ENCODE measurements at places on chromosomes 16 and 17.

DNA sequence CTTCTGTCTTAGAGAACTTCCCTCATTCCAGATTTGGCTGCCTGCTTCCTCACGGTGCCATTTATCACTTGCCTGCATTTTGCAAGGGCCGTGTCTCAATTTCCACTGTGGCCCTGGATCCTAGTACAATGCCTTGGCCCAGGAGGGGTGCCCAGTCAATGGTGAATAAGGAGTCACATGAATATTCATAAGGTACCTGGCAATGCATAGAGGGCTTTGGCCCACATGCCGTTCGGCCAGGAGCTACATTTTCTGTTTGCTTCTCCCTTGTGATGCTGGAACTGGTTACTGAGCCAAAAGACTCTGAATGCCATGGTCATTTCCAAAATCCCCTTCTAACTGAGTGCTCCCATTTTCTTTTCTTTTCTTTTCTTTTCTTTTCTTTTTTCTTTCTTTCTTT is 4.8 kb upstream of the PIRT start:
- no peak for DNase-seq

DNA sequence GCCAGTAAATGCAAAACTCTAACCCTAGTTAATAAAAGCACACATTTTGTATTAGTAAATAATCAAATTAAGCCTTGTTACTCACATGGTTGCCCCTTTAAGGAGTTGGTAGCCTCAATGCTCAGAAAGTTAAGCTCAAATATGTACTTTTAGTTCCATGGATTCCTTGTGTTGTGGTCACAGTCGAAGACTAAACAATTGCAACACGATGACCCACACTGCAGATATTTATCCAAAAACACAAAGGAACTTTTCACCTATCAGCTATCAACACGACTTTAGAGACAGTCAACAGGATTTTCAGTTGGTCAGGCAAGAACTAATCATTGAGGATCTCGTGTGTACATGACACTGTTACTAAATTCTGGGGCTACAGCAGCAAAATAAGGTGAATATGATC is 47.4 kb upstream of the NUDT7 start:
- DNase-seq = no peak

DNA sequence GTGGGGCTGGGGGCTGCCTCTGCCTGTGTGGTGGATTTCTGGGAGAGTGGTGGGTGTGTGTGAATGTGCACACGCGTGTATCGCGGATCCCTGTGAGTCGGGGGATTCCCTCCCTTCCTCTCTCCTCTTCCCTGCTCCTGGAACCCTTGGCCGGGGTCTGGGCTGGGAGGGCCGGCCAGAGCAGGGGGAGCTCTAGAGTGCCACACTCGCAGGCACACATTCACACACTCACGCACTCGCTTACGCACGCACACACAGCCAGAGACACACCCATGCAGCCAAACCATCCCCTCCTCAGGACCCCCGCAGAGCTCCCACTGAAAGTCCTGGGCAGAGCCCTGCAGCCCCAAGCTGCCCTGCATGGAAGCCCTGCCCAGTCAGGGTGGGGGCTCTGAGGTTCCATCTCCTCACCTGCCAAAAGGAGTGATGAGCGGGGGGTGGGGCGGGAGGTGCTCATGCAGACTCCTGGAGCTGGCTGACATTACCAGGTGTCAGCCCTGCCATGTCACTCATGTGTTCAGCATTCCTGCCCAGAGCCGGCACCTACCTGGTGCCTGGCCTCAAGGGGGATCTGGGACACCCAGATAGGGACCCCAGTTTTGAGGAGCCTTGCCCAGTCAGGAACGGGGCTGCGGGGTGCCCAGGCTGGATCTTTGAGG is 1.9 kb downstream of the NECAB2 start:
- no peak for DNase-seq

GRCh38 chr17:5683241-5683640 is 98.9 kb upstream of the NLRP1 start:
- no peak for DNase-seq

- DNase-seq = no peak
Measured at GRCh38 chr16:29231244-29231643, 175.3 kb downstream of the NPIPB11 start.

GRCh38 chr17:7034955-7035590 is 742 bp upstream of the SLC16A13 start:
- DNase-seq = no peak

- DNase-seq = no peak
Measured at GRCh38 chr16:79849119-79849518, 248.6 kb upstream of the MAF start.

GRCh38 chr17:57422574-57423164 is 166.3 kb downstream of the MSI2 start:
- no peak for DNase-seq

DNA sequence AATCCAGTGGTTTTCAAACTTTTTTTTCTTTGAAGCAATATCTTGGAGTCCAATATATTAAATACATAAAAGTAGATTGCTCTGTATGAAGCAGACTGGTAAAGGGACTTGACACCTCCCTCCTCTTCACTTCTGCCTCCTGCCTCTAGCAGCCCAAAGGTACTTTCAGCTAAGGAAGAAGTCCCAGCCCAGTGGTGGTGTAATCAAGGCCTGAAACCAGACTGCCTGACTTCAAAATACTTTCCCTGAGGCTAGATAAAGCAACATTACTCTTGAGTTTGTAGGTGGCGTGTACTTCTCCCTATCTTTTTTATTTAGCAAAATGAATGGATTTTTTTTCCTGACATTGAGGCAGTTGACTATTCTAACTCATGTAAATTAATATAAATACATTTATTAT is 122.4 kb upstream of the TMEM97 start:
- DNase-seq = no peak

- no peak for DNase-seq
Measured at GRCh38 chr16:70778901-70779309, 22.1 kb downstream of the VAC14 start.

DNA sequence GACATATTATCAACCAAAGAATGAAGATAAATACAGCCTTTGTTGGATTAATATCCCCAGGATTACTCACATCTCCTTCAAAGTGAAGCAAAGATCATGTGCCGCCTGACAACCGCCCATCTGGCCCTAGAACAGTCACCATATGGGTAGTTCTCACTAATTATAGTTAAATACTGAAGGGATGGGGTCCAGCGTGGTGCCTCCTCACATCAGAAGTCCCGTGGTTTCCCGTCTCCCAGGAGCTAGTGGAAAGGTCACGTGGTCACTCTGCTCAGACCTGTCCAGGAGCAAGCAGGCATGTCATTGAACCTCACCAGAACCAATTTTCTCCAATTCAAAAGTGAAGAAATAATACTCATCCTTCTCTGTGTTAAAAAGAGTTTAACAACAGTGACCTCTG is 434.5 kb downstream of the SHISA9 start:
- no peak for DNase-seq

GRCh38 chr16:17451843-17452242 is 18.9 kb downstream of the XYLT1 start:
- DNase-seq = no peak

DNA sequence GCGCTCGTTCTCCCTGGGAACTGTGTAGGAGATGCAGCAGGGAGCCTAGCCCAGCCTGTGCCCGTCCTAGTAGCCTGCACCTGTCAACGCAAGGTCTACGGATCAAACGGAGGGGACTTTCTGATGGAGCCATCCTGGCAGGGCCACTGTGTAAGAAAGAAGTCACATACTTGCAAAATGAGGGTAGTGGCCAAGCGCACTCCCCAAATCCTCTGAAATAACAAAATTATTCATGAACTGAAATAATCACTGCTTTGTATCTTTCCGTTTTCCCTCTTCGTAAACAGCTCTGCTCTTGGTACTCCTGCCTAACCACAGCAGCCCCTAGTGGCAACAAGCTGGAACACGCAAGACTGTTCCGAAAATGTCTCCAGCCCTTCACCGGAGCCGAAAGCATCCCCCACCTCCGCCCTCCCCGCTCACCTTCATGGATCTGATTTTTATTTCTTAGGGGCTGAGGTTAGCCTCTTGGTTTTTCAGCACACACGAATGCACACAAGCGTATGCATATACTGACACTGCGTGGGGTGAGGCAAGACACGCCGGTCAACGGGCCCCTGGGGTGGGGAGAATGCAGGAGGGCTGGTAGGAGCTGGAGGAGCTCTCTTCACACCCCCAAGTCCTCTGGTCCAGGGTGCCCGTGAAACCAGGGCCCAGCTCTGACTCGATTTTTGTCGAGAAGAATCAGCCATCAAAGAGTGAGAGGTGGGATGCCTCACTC is 100.8 kb downstream of the ABCC12 start:
- DNase-seq = peak; percentile 26

GRCh38 chr16:4404247-4404966 is 12.0 kb downstream of the CORO7 start:
- no peak for DNase-seq

- no peak for DNase-seq
Measured at GRCh38 chr16:51592535-51593300, 441.6 kb upstream of the SALL1 start.

DNA sequence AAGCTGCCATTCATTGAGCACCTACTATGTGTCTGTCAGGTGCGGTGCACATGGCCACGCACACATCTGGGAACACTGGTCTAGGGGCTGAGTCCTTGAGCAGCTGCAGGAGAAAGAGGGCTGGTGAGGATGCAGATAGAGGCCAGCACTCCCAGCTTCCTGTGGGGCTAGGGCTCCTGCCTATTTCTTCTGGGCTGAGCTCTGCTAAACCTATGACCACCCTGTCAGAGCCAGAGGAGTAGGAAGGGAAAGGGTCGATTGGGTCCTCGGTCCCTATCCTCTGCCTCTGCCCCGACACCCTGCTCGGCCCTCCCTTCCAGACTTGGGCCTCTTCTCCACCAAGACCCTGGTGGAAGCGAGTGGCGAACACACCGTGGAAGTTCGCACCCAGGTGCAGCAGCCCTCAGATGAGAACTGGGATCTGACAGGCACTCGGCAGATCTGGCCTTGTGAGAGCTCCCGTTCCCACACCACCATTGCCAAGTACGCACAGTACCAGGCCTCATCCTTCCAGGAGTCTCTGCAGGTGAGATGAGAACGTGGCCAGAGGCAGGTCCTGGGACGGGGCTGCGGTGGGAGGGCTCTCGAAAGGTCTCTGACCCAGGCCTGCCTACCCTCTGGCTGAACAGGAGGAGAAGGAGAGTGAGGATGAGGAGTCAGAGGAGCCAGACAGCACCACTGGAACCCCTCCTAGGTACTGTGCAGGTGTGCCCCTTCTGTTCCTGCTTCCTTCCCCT is 4.0 kb upstream of the TMEM88 start:
- peak; percentile 15 for DNase-seq

- peak; percentile 74 for DNase-seq
Measured at GRCh38 chr16:55257966-55258613, 65.9 kb upstream of the IRX6 start.

DNA sequence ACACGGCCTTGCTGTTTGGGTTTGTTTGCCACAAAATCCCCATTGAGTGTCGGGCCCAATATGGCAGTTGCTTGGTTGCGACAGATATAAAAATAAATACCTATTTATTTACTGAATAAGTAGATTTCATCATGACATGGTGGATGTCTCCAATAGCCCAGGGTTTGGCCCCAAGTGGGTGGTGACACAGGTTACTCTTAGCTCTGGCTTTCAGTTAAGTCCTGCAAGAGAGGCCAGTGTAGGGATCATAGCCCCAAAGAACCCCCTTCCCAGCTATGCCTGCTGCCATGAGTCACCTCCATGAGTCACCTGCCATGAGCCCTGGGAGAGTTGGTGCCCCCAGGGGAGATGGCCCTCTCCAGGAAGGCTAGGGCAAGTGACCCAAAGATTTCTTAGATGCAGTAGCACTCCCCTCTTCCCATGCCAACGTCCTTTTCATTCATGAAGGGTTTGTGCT is 78.7 kb upstream of the LGALS9 start:
- DNase-seq = no peak

DNA sequence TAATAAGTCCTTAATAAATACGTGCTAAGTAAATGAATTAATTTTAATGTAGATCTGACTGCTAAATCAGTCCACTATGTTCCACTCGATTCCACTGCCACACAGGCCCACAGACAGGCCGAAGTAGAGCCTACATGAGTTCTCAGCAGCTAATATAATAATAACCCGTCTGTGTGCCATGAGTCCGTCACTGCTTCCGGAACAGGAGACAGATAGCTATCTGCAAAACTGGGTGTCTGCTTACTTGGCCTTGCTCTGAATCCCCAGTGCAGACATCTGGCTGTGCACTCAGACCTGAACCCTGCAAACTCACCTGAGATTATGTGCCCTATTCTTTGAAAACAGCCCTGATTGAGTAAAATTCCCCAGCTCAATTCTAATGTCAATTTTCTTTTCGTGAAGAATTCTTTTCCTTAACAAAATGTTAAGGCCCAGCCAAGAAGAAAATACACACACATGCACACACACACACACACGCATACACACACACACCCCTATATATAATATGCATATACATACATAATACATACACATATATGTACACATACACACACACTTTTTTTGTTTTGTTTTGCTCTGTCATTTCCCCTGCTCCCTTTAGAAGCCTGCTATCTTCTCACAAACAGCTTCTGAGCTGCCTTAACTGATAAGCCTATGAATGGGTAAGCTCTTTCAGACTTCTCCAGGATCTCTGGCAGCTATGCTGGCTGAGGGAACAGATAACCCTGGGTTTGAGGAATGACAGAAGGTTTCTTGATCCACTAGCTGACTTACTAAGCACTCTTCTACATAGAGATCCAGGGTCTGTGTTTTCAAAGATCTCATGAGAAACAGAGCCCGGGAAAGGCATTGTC is 39.8 kb upstream of the TOM1L1 start:
- no peak for DNase-seq

DNA sequence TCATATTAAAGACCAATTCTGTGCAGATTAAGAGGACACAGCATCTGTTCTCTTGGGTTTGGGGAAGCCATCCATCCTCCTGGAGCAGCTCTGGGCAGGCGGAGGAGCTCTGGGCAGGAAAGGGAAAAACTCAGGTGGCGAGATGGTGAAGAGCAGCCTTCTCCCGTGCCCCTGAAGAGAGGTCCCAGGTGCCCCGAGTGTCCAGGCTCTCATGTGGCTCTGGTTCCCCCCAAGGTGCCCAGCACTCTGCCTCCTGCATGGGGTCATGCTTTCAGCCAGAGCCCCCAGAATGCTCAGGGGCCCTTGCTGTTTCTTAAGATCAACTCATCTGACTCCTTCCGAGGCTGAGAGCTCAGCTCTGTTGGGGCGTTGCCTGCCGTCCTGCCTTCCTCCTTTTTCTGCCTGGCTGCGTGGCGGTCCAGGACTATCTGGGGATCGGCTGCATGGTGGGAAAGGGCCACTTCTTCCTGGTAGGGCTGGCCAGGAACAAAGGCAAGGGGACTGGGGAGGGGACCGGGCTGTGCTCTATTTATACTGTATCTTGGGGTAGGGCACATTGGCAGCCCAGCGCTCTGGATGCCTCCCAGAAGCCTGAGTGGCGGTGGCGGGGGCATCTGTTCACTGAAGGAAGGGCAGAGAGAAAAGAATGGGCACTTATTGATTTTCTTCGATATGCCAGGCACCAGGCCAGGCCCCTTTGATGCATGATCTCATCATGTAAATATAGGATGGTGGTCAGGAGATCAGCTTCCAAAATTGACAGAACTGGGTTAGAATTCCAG is 103.2 kb upstream of the SDK2 start:
- no peak for DNase-seq

All from left colon (tissue), 2 donors.